ENCODE measurements at places on chromosomes 5 and 9.

DNA sequence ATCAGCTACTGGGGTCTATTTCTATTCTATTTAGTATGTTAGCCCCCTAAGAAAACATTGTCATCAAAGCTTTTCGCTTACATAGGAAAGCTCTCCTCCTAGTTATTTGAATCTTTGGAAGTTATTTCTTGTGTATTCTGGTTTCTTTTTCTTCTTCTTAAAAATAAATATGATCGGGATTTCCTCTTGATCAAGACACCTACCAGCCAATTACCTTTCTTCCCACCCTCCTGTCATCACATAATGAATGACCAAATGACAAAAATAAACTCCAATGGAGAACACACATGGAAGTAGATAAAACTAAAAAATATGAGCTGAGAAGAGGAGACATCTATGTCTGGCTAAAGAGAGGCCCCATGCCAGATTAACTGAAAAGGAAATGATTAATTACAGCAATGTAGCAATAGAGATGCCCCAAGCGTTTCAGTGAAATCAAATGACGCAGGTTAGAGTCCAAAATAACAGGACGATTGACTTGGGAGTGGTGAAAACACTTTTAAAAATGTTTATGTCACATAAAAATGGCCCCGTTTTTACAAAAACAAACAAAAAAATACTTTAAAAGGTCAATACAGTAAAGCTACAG is 59.5 kb upstream of the PCSK1 start:
- no peak for DNase-seq

DNA sequence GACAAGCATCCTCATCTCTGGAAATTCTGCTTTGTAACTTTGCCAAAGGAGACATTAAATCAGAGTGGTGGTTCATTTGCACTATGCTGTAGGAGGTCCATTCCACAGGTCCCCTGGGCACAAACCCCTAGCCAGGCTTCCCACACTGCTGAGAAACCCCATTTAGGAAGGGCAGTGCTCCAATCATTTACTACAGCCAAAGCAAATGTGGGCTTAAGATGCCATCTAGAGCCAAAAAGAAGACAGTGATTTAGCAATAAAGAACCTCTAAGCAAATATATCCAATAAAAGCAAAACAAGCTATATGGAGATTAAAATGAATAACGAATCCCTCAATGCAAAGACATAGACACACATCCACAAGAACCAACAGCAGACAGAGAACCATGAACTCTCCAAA is 129.0 kb upstream of the ALDH1B1 start:
- no peak for DNase-seq

DNA sequence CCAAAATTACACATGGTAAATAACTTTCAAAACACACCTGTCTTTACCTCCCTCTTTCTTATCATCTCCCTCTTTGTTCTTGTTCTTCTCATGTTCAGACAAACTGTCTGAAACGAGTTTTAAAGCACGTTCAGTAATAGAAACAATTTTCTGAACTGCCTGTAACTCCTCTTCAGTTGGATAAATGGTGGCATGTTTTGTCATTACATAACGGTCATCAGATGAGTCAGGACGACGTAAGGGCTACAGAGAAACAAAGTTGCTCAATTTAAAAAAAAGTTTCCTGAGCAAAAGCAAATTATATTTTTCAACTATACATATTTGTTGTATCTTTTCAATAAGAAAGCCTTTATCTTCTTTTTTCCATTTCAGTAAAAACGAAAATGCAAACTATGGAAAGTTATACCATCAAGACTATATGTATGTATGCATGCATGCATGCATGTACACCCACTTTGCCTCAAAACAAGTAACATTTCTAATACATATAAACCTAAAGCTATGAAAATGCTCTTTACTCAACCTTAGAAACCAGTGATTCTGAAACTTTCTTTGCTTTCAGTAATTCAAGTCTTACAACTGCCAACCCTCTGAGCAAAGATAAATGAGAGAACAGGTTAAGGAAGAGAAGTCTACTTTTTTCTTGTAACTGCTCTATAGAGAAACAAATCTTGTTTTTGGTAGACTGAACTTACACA is 56.0 kb downstream of the ZFR start:
- no peak for DNase-seq

DNA sequence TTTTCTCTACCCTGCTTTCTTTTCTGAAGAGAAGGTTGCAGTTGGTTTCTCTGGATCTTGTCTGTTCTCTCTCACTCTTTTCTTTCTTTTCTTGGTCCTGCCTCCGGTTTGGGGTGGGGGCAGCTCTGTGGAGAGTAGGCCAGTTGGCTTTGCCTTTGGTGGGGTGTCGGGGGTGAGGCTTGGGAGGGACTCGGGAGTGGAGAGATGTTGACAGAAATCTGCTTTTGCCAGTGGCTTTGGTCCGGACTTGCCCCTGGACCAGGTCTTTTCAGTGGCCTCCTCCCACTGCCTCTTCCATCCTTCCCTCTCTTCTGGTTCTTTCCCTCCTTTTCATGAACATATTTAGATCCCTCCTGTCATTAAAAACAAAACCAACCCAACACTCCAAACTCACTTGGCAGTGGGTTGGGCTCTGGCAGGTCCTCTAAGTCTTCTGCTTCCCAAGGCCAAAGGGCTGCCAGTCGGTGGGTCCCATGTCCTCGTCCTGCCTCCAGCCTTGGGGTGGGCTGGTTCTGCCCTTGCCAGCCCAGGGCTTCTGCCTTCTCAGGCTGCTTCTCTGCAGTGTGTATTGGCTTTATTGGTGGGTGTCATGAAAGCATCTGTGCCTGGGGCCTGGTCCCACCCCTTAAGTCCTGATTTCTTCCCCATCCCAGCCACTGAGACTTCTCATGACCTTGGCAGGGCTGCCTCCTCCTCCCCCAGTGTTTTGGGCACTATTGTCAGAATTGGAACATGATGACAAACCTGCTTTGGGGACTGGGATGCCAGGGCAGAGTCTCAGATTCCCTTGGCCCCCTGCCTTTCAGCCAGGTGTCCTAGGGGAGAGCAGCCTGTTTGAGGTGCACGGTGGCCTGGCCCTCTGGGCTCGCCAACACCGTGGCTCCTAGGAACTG is 16.9 kb downstream of the ANKRD33B start:
- DNase-seq = no peak

GRCh38 chr5:114734238-114734637 is 372.4 kb downstream of the KCNN2 start:
- no peak for DNase-seq

DNA sequence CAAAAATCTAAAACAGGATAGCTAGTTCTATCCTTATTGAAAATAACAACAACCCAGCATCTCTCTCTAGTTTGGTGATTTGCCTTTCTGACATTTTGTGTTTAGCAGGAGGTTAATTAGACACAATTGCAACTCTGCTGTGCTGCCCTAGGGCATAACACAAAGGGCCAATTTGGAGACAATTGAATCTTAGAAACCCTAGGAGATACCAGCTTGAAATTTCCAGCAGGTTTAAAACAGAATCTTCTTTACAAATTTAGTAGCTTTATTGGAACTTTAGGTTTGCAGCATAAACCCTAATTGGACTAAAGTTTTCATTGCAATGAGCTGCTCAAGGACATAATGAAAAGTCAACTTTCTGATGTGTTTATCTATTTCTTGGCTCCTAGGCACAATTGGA is 166.7 kb upstream of the FER start:
- no peak for DNase-seq

DNA sequence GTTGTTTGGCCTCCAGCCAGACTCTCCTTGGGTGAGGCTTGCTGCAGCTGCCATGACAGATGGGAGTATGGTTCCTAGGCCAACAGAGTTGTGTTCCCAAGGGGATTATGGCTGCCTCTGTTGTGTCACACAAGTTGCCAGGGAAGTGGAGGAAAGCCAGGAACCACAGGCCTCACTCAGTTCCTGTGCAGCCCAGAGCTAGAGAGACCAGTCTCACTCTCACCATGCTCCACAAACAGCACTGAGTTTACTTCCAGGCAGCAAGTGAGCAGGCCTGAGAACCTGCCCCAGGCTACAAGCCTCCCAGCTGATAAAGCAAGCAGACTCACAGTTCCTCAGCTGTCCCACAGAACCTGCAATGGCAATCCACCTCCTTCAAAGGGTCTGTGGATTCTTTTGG is 273.6 kb upstream of the TAS2R1 start:
- DNase-seq = no peak

DNA sequence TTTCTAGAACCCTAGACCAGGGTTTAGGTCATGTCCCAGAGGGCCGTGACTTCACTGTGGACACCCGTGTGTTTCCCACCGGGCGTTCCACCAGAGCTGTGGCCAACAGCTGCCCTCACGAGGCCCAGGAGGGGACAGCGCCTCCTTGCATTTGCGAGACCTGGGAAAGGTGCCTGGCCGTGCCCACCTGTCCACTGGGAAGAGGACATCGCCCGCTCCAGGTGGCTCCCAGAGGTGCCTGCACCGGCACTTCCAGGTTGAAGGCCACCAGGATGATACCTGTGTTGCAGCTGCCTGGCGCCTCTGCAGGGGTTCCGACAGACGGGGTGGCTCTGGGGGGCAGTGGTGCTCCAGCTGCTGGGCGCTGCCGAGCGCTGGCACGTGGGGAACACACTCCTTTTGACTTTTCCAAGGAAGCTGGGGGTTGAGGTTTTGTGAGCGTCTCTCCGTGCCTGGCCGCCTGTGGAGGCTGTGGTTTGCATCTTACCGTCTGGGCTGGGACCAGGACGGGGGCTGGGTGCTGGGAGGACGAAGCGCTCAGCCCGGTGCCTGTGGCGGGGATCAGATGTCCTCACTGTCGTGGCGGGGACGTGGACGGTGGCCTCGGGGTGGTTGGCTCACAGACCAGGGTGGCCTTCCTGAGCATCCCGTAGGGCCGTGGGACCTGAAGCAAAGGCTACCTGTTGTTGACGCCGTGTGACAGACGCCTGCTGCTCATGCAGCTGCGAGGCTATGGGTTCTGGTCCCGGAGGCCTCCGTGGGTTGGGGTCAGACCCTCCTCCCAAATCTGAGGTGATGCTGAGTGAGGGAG is 19.2 kb downstream of the NKD2 start:
- no peak for DNase-seq

DNA sequence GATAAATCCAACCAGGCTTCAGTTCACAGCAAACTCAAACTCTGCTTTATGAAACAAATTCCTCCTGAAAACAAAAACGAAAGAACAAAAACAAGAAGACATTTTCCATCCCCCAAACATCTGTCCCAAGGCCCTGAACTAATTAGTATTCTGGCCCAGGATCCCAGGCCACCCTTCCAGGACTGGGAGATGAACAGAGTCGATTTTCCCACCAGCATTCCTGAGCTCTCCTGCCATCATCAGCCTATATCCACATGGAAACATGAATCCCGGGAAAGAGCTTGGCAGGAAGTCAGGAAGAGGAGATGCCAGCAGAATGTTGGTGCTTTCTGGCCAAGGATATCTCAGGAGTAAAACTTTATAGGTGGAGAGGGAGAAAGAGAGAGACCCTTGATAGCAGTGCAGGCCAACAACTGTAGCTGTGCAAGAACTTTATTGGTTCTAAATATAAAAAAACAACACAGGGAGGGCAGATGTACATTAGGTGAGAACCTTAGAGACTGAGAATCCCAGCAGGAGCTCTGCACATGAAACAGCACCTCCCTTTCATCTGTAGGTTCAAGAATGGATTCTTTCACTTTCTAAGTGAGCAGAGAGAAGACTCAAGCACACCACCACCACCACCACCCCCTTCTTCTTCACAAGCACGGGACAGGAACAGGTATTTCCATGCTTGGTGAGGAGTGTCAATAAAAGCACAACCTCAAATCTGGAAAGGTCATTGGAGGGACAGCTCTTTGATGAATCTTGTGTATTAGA is 190.7 kb upstream of the TAS2R1 start:
- DNase-seq = no peak

DNA sequence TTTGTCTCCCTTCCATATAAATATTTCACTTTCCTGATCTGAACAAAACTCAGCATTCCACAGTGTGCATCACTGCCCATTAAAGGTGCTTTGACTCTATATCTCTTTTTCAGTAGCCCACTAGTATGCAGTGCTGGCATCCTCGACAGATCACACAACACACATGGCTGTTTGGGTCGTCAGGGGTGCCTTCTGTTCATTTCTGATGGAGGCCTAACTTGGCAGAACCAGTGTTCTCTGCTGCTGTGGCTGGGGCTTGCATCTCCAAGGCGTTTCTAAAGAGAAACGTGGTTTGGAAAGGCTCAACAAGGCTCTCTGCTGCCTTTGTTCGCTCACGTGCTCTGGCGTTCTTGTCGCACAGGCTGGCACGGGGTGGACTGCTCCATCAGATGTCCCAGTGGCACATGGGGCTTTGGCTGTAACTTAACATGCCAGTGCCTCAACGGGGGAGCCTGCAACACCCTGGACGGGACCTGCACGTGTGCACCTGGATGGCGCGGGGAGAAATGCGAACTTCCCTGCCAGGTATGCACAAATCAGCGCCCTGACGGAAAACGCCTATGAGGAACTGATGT is 97.7 kb upstream of the PRRC1 start:
- DNase-seq = no peak

- DNase-seq = no peak
Measured at GRCh38 chr5:143190260-143190810, 213.2 kb downstream of the NR3C1 start.

DNA sequence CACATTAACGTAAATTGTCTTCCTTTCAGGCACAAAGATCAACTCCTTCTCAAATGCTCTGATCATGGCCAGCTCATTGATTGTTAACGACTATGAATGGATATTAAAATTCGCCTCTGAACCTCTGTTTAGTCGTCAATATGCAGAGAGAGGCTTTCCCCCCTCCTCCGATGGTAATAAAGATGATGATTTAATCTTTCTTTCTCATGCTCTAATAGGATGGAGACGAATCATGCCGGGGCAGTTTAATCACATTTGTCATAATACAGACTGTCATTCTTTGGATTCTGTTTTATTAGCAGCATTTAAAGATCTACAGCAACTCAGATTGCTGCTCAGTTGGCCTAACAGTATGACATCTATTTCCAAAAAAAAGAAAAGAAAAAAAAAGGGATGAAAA is 132.9 kb downstream of the SREK1 start:
- DNase-seq = no peak

DNA sequence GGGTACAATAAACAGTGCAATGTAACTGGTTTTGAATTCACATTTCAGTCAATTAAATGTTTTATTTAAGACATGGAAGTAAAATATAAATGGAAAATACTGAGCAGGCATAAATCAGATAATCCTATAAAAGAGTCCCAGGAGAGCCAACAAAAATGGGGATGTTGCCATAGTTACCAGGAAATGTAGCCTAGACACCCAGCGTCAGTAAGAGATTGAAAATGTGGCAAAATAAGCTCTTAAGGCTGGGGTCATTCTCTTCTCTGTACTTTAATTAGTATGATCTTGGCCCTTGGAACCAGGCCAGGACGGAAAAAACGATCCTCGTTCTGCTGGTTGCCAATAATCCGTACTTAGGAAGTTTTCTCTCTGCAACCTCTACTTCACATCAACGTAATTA is 18.9 kb upstream of the RASEF start:
- DNase-seq = no peak

DNA sequence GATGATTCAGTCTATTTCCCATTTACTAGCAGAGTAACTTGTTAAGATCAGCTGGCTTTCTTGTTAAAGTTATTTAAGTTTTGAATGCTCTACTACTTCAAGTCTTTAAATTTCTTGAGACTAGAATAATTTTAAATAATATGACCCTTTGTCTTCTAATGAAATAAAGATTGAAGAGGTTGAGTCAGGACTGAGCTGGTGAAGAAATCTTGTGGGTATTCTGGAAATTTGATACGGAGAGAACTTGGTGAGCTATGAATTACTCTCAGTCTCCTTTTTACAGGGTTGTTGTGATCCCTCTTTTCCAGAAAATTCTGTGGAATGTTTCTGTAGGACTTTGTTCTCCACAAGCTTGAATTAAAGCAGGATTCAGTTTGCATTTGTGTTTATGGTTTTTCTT is 29.3 kb downstream of the RNF20 start:
- DNase-seq = no peak

GRCh38 chr9:135306699-135307098 is 172.9 kb upstream of the PPP1R26 start:
- DNase-seq = no peak

GRCh38 chr9:21810388-21810787 is 8.0 kb downstream of the MTAP start:
- no peak for DNase-seq

Measured in effector CD4-positive, alpha-beta T cell (primary cell).